C1 segment of cervical spinal cord (tissue), 14 donors: ENCODE measurements at places on chromosomes 13 and 19.
A peak's percentile ranks its signal among the peaks of the same experiment; 100 is the strongest.

GRCh38 chr19:32886241-32886640 lies 16.7 kb upstream of the SLC7A9 start:
- no peak for DNase-seq

DNA sequence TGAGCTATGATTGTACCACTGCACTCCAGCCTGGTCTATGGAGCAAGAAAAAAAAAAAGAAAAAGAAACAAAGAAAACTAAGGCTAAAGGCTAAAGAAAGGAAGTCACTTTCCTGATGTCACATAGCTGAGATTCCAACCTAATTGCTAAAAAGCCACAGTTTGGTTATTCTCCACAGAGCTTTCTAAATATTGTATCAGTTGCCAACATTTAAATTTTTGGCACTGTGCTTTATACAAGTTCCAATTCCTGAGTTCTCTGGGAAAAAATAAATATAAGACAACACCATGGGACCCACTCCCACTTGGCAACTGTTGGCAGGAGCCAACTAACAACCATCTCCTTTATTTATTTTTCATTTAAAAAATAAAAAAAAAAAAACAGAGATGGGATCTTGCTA lies 11.2 kb upstream of the LYPD3 start:
- no peak for DNase-seq

DNA sequence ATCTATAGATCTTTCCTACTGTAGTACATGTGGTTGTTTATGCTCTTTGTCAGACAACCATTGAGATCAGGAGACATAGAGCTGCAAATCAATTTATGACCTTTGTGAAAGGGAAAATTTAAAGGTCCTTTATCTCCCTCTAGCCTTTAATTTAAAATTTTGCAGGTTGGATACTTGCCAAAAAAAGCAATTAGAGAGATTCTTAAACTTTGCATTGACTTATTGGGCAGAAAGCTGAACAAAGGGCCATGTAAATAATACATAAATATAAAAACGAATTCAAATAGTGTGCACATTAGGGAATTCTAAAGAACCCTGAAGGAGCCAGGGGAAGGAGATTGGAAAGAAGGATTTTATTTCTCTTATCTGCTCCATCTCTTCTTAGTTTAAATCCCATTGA lies 22.0 kb upstream of the RB1 start:
- DNase-seq: no peak

DNA sequence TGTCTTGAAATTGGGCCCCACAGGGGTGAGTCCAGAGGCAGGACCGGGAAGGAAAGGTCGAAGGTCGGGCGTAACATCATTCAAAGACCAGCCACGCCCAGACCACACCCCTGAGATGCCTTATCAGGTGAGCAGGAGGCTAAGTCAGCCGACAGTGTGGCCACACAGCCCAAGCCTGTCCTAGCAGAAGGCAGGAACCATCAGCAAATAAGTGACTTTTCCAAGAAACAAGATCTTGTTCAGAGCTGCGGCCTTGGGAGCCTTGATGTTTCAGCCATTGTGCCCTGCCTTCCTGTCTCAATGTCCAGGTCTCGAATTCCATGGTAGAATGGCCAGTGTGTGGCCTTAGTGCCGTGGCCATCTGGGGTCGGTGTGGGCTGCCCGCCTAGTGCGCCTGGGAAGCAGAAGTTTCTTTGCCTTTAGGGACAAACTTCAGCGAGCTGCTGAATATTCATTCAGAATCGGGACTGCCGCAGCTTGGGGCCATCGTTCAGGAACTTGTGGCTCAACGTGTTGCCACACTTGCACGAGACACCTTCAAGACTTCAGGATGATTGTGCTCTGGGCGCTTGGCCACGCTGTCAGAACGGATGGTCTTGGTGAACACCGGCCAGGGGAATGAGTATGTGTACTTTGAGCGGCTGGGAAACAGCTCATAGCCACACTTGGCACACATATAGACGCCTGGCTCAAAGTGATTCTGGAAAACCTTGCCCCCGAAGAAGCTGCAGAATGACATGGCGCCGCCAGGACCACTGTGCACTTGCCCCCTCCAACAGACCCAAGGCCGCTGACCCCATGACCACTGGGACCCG lies 6.1 kb upstream of the IFNL4 start:
- DNase-seq: no peak

DNA sequence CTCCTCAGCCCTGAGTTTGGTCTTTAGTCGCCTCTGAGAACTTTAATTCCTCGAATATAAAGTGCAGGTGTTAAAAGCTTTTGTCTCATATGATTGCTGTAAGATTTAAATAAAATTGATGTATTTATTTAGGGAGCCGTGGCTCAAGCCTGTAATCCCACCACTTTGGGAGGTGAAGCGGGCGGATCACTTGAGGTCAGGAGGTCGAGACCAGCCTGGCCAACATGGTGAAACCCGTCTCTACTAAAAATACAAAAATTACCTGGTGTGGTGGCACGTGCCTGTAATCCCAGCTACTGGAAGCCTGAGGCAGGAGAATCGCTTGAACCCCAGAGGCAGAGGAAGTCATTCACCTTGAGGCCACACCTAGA lies 559 bp upstream of the SLC1A5 start:
- no peak for DNase-seq

DNA sequence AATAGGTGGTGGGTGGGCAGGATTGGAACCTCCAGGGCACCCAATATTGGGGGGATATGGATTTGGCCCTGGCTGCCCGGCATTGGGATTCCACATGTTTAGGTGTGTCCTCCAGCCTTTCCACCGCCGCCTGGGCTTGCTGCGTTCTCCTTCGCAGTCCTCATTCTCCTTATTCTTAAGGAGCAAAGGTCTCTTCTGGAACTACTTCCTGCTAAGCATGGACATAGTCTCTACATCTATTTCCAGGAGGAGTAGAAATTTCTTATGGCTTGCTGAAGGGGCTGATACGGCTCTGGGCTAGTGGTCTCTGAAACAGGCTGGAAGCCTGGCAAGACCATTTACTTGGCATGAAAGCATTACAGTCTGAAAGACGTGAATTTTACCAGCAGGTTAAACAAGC lies 9.2 kb upstream of the FCGBP start:
- no peak for DNase-seq

GRCh38 chr13:82292334-82292733 lies 1589.9 kb downstream of the SLITRK1 start:
- DNase-seq: no peak

DNA sequence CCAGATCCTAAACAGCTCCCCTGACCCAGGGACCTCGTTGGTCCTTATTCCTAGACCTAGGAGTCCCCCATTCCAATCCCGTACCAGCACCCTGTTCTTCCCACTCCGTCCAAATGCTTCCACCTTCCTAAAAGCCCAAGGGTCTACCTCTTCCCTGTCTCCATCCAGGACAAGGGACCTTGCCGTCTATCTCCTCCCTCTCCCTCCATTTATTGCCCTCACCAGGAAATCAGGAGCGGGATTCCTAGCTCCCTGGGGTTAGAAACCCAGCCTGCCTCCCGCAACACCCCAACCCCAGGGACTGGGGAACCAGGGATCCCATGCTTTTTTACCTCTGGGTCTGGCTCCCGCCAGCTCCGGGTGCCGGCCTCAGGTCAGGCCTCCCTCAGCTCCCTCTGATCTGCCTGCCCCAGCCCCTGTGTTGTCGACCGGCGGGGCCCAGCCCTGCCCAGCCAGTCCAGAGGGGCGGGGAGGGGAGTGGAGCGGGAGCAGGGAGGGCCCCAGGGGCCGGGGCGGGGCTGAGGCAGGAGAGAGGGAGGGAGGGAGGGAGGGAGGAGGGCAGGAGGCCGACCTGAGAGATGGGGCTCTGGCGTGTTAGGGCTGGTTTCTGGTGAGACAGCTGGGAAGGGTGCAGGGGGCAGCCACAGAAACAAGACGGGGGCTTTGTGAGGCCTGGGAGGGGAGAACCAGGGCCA lies at the start of gene B3GNT8:
B3GNT8 (minus strand) TSS at position 423 of the 695 bp plus-strand sequence. CDS start 596 bp downstream, outside the sequence.
- no peak for DNase-seq

DNA sequence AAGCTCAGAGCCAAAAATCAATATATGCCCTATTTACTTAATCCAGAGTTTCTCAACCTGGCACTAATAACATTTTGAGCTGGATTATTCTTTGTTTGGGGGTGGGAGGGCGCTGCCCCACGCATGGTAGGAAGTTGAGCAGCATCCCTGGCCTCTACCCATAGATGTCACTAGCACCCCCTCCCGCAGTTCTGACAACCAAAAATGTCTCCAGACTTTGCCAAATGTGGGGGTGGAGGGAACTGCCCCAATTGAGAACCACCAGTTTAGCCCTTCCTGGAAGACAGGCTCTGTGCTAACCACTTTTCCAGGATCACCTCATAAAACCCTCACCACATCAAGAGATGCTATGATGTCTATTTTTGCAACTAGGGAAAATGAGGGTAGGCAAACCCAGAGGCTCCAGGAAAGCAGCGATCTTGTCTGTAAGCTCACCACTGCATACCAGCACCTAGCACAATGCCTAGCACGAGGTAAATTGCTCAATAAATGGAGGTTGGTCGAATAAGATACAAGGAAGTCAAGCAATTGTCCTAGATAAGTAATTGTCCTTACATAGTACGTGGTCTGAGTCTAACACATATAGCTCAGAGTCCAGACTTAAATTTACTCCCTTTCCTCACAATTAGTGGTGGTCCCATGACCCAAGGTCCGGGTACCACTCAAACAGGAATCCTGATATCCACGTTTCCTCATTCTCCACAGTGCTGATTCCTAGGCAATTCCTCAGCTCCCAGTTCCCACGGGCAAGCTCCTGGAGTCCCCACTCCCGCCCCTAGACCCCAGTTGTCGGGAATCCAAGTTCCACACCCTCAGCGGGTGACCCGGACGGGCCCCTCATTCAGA lies 892 bp downstream of the TRIR start:
- DNase-seq: no peak

DNA sequence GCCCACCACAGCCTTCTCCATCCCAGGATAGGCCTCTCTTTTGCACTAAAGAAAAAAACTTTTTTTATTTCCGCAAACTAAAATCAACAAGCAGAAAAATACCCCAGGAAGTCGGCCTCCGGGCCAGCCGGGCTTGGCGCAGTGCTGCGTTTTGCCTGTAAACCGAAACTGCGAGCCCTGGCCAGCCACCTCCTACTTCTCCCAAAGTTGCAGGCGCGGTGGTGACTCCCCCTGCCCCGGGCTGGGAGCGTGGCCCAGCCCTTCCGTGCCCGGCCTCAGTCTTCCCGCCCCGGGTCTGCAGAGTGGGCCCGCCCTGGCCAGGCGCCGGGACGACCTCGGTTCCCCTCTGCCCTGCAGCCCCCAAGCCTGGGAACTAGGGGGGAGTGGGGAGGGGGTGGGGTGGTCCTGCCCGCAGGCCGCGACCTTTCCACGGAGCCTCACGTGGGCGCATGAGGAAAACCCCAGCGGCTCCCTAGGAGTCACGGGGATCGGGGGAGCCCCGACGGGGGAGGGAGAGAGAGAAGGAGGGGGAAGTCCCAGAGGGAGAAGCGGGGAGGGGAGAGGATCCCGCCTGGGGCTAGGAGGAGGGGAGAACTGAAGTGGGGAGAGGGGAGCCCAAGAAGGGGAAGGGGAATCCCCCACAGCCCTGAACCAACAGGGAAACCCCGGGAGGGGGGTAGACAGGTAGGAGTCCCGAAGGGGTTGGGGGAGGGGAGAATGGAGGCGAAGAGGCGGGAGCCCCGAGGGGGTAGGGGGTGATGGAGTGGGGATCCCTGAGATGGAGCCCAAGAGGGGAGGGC lies 3.0 kb downstream of the GADD45B start:
- peak; percentile 76 for DNase-seq

GRCh38 chr13:77042566-77043177 lies 15.7 kb upstream of the FBXL3 start:
- DNase-seq: no peak

DNA sequence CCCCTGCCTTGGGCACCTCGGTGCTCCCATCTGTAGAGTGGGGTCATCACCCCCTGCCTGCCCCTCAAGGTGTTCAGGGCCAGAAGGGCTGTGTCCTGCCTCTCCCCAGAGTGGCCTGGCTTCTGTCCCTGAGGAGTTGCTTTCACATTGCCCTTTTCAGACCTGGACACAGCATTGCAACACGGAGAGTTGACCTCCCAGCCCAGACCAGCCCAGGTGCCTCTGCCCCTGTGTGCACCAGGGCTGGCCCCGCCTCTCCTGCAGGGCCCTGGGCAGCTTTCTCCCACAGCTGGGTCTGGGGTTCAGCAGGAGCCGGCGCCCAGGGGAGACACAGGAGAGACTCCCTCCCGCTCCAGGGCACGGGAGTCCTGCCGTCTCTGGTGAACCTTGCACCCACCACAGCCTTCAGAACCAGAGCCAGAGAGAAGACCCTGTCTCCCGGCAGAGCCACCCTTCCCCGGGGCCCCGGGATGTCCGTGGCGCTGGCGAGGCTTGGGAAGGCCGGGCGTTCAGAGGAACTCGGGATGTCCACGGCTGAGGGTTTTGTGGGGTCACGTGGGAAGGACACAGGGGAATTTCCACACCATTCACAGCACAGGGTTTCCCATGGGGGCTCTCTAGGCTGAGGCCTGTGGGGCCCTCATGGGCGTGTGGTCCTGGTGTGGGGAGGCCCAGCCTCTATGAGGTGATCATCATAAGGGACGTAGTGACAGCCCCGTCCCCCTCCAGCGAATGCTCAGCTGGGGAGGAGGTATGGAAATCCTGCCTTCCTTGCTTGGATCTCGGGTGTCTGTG lies 23.2 kb downstream of the C13orf46 start:
- no peak for DNase-seq

GRCh38 chr13:109576331-109576813 lies 210.0 kb downstream of the IRS2 start:
- DNase-seq: no peak

GRCh38 chr13:99749271-99750019 lies 222.1 kb downstream of the ZIC5 start:
- DNase-seq: no peak

DNA sequence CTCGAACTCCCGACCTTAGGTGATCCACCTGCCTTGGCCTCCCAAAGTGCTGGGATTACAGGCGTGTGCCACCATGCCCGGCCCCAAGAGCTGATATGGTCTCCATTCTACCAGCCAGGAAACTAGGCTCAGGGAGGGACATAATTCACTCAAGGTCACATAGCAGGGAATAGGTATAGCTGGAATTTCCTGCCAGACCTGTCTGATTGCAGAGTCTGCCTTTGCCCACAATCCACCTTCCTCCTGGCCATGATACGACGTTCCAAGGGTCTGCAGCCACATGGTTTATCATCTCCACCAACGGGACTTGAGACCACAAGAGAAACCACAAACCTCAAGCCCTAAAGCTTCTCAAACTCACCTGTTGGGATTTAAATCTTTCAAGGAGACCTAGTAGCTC lies 32.0 kb downstream of the ZNRF4 start:
- no peak for DNase-seq

DNA sequence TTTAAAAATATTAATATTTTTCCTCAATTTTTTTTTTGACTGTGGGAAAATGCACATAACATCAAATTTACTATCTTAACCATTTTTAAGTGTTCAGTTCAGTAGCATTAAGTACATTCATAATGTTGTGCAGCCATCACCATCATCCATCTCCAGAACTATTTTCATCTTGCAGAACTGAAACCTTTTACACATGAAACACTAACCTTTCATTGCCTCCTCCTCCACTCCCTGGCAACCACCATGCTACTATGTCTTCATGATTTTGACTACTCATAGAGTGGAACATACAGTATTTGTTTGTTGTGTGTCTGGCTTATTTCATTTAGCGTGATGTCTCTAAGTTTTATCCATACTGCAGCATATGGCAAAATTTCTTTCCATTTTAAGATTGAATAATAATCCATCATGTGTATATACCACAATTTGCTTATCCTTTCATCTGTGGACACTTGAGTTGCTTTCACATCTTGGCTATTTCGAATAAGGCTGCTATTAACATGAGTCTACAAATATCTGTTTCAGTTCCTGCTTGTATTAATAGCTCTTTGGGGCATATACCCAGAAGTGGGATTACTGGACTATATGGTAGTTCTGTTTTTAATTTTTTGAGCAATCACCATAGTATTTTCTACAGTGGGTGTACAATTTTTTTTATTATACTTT lies 376.4 kb downstream of the MTUS2 start:
- DNase-seq: no peak
